ENCODE measurements at places on chromosomes 6 and 20.

GRCh38 chr20:40925829-40926510, 102.7 kb upstream of the TOP1 start:
- no peak for DNase-seq

GRCh38 chr6:144302701-144303372, 17.7 kb downstream of the UTRN start:
- DNase-seq = no peak

DNA sequence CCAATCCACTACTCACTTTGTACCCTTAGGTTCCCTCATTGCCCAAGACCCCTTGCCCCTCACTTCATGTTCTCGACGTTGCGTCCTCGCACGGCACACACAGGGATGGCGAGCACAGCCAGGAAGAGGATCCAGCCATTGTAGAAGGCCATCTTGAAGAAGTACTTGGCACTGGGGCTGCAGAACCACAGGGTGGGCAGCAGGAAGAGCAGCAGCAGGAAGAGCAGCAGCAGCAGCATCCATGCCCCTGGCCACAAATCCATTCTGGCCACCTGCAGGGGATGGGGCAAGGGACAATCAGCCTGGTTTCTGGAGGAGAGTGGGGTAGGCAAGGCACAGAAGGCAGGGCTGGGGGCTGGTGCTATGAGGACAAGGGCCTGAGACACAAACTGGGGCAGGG, 4.7 kb downstream of the AGPAT1 start:
- DNase-seq = no peak

- no peak for DNase-seq
Observed at GRCh38 chr6:131652472-131652871, 15.4 kb downstream of the ENPP3 start.

DNA sequence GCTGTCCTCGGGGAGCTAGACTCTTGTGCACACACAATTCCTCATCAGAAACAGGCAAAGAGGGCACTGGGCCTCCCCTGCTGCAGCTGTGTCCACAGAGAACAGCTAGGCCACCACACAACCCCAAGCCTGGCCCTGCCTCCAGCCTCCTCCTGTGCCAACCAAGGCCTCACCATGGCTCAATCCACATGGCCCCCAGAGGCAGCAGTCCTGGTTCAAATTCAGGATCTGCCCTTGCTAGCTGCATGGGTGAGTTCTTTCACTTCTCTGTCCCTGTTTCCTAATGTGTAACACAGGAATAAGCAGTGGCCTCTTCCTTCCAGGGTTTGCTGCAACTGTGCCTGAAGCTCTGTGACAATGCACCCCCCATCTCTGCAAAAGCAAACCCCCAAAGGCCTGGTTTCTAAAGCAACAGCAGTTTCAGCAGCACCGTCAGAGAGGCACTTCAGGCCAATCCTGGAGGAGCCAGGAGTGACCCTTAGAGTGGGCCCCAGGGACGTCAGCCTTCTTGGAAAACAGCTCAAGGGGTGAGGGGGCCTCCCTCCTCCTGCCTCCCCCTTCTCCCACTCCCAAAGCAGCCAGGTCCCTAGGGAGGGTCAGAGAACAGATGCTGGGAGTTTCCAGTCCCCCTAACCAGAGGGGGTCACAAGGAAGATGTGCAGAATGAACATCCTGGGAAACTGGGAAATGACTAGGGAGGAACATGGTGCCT, 2.2 kb downstream of the ADISSP start:
- DNase-seq = no peak

- DNase-seq = no peak
Observed at GRCh38 chr6:167907837-167908681, 81.3 kb downstream of the AFDN start.

GRCh38 chr20:62485062-62485700, 9.4 kb upstream of the GATA5 start:
- DNase-seq = no peak

All from stimulated activated CD8-positive, alpha-beta memory T cell treated with anti-CD3 and anti-CD28 coated beads, Interleukin-4, amount 100 ng/mL, for 1 hour (primary cell).